Right renal cortex interstitium (tissue), 3 donors: ENCODE measurements at places on chromosomes 16 and 17. TPM values are rescaled to one million over a fixed set of nuclear protein-coding genes. Genes with fewer than 3 reads are reported as not detected.
A peak's percentile ranks its signal among the peaks of the same experiment; 100 is the strongest.

The SPNS3 gene
- 2.4 TPM for polyA plus RNA-seq

The KRTAP1-5 gene
- not detected for polyA plus RNA-seq

DNA sequence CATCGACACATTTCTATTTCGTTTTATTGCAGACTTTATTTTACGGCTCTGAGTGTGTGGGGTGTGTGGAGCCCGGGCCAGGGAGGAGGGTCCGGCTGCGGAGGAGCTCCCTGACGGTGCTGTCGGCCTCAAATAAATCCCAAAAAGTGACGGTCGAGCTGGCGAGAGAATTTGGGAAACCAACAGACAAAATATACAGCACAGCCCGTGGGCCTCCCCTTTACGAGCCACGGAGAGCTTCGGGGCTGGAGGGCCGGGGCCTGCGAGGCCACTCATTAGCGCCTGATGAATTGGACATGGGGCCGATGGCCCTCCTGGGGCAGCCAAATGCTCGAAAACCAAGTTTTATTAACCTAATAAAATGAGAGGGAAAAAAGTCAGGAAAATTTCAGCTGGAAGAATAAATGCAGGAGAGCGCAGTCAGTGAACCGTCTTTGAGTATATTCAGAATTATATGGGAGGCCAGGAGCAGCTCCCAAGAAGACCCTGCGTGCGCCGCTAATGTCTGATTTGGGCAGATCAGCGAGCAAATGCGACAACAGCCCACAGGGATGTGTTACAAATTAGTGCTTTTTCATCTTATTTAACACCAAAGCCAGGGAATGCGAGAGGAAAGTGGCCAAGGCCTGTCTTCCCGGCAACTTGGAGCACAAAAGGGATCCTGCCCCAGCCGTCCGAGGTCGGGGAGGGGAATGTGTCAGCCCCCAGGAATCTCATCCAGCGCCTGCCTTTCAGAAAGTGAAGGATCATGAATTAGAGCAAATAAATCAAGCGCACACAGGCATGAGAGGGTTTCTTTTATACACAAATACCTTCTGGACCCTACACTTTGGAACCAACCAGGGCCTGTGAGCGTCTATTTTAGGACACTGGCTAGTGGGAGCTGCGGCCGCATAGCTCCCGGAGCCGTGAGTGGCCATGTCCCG, 249.1 kb downstream of the C16orf95 start:
- no peak for DNase-seq

The TPSB2 gene
- polyA plus RNA-seq: 0.15 TPM

DNA sequence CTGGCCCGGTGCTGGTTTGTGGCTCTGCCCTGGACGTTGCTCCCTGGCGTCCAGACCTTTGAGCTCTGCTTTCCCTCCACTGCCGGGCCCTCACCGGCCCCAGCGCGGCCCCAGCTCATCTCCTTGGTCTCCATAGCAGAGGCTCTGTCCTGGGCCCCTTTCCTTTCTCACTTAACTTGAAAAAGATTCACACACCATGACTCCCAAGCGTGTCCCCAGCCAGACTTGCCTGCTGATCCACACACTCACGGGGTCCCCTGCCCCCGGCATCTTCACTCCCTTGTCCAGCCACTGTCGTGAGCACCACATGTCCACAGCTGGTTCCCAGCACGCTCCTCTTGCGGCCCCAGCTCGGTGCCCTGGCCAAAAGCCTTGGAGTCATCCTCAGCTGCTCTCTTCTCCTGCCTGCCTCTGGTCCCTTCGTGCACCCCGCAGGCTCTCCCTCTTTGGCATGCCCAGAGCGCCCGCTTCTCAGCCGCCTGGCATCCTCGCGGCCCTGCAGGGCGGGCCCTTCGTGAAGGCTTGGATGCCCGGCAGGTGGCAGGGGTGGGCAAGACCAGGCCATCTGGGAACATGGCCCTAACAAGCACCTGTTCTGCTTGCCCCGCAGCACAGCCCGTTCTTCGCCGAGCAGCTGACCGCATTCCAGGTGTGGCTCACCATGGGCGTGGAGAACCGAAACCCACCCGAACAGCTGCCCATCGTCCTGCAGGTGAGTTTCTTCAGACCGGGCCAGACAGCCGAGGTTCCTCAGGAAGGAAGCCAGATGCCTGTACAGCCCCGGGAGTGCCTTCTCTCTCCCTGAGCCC, 145.6 kb upstream of the CHMP6 start:
- DNase-seq: no peak

The SLC16A13 gene
- 2.4 TPM for polyA plus RNA-seq

The EVPL gene
- 16.0 TPM for polyA plus RNA-seq

GRCh38 chr17:17698869-17699351, 17.7 kb downstream of the RAI1 start:
- DNase-seq: no peak

The CX3CL1 gene
- 25.7 TPM for polyA plus RNA-seq

DNA sequence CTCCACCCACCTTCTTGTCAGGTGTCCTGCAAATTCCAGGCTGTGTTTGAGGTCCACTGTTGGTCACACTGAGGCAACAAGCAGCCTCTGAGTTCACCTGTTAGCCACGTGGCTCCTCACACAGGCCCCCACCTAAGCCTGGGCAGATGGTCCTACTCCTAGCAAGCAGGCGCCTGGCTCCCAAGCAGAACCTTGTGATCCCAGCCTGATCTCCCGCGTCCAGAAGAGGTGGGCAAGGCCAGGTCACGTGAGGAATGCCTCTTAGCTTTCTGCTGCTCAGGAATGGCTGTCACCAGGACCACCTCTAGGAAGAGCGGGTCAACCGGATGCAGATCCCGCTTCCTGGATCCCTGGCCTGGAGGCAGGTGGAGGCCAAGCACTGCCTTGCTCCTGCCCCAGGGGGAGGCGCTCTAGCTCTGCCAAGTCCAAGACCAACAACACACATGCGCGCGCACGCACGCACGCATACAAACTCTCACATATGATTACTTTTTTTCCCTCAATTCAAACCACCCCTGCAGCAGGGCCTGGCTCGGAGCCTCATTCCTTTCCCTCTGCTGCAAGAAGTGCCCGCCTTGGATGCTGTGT, 9.5 kb downstream of the CYB561 start:
- DNase-seq: no peak

The CHD9NB gene
- 9.9 TPM for polyA plus RNA-seq

GRCh38 chr17:76709077-76709950, 1.5 kb downstream of the MXRA7 start:
- DNase-seq: no peak

DNA sequence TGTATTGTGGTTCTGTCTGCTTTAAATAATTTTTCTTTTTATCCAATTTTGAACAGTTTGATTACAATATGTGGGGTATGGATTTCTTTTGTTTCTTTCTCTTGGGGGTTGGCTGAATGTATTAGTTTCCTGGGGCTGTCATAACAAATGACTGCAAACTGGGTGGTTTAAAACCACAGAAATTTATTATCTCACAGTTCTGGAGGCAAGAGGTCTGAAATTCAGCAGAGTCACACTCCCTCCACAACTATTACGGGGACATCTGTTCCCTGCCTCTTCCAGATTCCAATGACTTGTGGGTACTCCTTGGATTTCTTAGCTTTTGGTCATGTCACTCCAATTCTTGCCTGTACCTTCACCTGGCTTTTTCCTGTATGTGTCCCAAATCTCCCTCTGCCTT, 23.7 kb downstream of the COX11 start:
- DNase-seq: no peak

GRCh38 chr16:31020536-31020935, 10.1 kb upstream of the STX1B start:
- DNase-seq: no peak

DNA sequence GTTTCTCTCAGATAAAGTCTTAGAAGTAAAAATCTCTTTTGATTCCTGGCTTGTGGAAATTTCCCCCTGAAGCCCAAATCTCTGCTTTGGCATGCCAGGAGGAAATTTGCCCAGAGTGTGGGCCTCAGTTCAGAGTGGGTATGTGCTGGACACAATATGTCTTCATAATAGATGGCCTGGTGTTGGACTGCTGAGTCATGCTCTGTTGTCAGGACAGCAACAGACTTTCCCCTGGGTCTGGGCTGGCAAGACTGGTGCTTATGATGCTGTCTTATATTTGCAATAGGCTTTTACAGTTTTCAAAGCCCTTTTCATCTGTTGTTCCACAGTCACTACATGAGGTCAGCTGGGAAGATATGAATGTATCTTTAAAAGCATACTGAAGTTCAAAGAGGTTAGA, 57.0 kb downstream of the SHISA9 start:
- no peak for DNase-seq

The MYH2 gene
- polyA plus RNA-seq: 0.03 TPM

DNA sequence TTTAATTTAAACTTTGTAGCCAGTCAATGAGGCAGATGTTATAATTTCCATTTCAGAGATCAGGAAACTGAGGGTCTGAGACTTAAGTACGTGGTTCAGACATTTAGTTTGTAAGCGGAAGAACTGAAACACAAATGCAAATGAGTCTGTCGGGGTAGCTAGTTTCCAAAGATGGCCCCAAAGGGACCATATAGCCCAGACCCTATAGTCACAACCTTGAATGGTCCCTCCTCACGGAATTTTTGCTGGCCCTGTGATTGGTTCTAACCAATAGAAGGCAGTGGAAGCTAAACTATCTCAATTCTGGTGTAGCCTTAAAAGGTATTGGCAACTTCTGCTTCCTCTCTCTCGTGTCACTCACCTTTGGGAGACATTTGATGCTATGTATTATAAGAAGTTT, 7.5 kb upstream of the BCO1 start:
- no peak for DNase-seq

DNA sequence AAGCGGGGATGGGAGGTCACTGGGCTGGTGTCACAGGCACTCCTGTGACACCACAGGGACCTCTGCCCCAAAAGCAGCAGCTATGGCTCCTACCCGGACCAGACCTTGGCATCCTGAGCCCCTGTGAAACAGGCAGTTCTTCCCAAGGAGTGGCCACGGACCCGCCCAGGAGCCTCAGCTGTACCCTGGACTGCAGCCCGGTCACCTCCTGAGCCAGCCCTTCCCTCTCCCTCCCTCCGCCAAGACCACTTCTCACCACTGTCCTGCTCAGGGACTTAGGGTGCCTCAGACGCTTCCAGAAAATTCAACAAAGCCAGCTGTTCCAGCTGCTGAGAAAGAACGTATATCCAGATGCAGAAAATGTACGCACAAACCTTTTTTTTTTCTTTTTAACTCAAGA, 13.9 kb upstream of the NCBP3 start:
- no peak for DNase-seq

DNA sequence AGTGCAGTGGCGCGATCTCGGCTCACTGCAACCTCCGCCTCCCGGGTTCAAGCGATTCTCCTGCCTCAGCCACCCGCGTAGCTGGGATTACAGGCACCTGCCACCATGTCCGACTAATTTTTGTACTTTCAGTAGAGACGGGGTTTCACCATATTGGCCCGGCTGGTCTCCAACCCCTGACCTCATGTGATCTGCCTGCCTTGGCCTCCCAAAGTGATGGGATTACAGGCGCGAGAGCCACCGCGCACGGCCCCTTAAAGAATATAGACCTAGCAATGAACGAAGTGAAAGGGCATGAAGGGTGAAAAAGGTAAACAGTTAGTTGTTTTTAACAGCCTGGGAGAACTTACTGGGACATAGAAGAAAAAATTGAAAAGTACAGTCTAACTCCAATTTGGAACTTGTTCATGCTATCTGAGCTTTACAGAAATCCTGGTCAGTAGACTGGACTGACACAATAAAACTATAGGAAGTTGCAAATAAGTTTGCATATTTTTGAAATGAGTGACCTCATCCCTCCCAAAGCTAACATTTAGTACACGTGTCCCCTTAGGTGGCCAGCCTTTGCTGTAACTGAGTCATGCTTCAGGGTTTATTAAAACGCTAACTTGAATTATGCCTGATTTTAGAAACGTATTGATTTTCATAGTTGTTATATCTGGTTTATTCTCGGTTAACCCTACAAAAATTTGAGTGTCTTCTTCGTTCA, 1.8 kb downstream of the COG1 start:
- DNase-seq: no peak

GRCh38 chr17:7593296-7593695, 3.4 kb upstream of the SOX15 start:
- no peak for DNase-seq

DNA sequence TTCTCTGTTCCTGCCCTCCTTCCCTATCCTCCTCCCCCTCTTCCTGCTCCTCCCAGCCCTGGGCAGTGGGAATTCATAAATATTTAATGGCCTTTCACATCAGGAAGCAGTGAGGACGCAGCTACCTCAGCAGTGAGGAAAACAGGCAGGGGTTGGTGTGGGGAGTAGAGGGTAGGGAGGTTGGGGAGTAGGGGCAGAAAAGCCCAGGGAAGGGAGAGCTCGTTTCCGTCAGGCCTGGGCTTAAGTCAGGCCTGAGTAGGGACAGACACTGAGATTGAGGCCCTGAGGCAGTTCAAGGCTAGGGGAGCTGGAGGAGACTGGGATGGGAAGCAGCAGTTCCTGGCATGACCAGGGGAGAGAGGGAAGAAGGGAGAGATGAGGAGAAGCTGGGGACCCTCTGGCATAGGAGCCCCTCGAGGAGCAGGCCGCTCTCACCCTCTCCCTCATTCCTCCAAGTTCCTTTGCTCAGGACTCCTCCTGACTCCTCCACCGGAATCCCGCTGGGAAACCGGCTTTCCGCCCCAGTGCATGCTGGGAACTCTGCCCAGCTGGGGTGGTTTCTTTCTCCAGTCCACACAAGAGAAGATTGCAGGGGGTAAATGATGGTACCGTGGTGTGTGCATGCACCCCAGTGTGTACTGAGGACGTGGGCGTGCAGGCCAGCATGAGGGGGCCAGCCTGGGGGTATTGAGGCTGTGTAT, 6.2 kb downstream of the SAMD14 start:
- no peak for DNase-seq

DNA sequence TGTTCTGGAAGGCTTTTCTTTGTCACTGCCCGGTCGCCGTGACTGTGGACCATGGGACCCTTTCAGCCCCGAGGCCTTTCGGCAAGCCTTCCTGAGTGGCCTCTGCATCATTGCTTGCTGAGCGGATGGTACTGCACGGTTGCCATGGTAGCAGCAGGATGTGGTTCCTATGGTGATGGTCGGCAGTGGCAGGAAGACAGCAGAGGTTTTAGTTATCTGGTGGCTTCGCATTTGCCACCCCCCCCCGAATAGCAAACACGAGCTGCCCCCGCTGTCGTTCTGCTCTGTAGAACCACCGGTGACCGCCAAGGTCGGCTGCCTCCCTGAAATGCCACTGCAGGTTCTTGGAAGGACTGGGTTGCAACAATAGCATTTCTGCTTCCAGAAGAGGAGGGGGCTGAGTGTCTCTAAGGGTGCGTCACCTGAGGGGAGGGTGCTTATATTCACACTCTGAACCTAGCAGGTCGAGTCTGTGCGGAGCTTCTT, 76.6 kb downstream of the CMIP start:
- peak; percentile 52 for DNase-seq

The MSLN gene
- polyA plus RNA-seq: 24.9 TPM

DNA sequence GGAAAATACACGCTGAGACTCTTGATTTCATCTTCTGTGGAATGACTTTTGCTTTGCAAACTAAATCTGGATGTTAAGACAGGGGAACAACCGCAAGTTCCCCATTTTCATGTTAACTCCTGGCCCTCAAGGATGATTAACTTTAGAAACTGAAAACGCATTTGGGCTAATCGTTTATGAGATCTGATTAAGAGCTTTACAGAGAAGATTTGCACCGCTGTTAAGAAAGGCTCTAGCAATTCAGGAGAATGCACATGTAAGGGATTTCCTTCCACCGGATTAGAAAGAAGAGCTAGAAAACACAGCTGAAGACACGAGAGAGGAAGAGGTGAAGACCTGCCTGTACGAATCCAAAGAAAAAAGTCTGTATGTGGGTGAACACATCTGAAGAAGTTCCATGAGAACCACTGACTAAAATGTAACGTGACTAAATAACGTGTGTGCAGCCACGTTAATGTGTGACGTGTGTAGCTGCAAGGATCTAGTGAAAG, 106.4 kb downstream of the YPEL2 start:
- DNase-seq: no peak

- no peak for DNase-seq
These were observed 36.1 kb downstream of the SNX11 start for GRCh38 chr17:48143629-48144028.

The MYADML2 gene
- polyA plus RNA-seq: 0.08 TPM

- no peak for DNase-seq
These were observed 584 bp downstream of the PMP22 start for GRCh38 chr17:15264542-15264941.
